Activated CD4-positive, alpha-beta T cell treated with anti-CD3 and anti-CD28 coated beads for 24 hours (primary cell): ENCODE measurements at places on chromosomes 12 and 14.

DNA sequence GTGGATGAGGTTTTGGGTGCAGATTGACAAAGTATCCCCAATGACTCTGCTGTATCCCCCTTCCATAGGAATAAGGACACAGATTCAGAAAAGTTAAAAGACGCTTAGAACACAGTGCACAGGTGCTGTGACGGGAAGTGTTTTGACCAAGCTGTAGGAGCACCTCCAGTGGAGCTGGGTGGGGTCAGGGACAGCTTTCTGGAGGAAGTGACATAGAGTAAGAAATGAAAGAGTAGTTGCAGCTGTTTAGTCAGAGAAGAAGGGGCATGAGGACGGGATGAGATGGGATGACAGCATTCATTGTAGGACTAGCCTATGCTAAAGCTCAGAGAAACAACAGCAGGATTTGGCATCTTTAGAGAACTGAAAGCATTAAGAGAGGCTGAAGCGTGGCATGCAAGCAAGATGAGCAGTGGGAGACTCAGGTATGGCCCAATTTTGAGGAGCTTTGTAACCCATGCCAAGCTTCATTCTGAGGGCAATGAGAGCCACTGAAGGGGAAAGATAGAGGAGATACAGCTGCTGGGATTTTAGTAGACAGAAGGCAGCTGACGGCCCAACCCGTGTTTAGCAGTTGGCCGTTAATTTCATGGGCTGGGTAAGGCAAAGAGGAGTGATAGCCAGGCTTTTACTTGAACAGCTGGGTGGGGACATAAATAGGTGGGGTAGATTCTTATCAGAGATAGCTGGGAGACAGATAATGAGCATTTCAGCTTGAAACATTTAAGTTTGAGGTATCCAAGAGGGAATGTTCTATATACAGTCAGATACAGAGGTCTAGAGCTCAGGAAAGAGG lies 131.8 kb upstream of the KRAS start:
- no peak for DNase-seq

GRCh38 chr12:13347241-13348043 lies 150.9 kb downstream of the EMP1 start:
- peak; percentile 42 for DNase-seq

DNA sequence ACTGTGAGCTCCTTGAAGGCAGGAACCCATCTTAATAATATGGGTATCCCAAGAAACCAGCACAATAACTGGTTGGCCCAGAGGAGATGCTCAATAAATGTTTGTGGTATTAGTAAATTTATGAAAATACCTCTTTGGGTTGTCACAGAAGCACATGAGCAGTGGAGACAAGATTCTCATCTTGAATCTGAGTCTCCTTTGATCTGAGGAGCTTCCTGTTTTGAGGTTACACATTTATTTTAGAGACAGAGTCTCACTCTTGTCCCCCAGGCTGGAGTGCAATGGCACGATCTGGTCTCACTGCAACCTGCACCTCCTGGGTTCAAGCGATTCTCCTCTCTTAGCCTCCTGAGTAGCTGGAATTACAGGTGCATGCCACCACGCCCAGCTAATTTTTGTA lies 247.4 kb downstream of the NRXN3 start:
- no peak for DNase-seq

DNA sequence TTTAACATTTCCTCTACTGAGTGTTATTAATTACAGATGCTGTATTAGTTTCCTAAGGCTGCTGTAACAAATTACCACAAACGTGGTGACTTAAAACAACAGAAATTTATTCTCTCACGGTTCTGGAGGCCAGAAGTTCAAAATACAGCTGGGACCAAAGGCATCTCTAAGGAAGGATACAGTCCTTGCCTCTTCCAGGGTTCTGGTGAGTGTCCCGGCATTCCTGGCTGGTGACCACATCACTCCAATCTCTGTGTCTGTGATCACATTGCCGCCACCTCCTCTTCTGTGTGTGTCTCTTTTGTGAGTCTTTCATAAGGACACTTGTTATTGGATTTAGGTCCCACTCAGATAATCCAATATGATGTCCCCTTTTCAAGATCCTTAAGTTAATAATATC lies 85.1 kb upstream of the CCDC198 start:
- DNase-seq = no peak

- DNase-seq = no peak
Observed at GRCh38 chr14:36028218-36028617, 148.3 kb downstream of the PTCSC3 start.

DNA sequence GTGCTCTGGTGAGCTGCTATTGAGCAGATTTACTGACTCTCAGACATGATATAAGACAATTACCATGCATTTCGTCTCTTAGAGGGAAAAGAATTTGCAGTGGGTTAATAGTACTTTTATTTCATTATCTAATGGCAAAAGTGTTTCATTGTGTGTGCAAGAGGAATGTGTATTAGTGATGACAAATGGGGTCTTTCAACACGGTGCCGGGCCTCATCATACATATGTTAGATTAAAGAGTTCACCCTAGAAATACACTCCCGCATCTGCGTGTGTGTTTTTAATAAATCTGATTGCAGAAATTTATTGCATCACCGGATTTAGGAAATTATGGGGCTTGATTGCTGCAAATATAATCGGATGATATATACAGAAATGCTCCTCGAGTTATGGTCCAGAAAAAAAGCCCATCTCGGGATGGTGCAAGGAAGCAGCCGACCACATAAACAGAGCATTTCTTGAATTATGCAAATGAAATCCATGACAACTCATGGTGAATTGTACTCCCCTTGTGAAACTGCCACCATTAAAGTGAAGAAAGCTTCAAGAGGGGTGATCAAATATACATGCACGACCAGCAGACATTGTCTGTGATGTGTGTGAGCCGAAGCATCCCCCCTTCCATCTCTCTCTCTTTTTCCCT lies 156.0 kb downstream of the PHETA1 start:
- DNase-seq = no peak
